ENCODE measurements at places on chromosomes 2 and 18.
A peak's percentile ranks its signal among the peaks of the same experiment; 100 is the strongest.

GRCh38 chr2:59583173-59583765 is 970.2 kb downstream of the BCL11A start:
- no peak for DNase-seq

DNA sequence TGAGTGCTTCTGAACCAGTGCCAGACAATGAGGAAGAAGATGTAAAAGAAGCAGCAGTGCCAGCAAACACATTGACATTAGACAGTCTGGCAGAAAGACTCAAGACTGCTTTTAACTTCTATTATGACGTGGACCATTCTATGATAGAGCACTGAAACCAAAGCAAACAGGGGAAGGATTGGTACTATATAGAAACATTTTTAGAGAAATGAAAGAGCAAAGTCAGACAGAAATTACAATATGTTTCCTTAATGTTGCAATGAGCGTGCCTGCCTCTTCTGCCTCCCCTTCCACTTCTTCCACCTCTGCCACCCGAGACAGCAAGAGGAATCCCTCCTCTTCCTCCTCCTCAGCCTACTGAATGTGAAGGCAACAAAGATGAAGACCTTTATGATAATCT is 39.7 kb downstream of the DHX57 start:
- no peak for DNase-seq

DNA sequence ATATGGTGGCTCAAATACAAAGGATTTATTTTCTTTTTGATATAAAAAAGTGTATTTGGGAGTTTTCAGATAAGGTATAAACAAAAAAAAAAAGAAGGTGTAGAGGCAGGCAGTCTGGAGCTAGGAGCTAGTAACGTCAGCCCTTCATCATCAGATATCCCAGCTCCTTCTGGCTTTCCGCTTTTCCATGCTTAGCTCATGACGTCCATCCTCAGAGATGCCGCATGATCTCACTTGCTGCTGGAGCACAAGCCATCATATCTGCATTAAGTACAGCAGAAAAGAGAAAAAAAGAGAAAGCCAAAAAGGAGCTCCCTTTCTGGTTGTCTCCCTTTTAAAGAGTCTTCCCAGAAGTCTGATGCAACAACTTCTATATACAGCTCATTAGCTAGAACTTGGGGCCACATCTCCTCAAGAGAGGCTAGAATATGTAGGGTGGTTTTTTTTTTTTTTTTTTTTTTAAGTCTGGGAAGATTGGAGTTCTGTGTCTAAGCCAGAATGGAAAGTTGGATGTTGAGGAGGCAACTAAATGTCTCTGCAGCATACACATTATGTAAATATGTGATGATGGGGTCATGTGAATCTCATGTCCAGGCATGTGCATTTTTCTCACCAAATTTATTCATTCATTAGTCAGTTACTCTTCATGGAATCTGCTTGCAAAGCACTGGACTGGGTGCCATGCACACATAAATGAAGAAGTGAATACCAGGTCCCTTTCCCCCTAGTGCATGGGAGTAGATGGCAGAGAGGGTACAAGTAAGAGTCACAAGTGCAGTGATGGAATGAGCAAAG is 52.3 kb downstream of the DDX1 start:
- no peak for DNase-seq

DNA sequence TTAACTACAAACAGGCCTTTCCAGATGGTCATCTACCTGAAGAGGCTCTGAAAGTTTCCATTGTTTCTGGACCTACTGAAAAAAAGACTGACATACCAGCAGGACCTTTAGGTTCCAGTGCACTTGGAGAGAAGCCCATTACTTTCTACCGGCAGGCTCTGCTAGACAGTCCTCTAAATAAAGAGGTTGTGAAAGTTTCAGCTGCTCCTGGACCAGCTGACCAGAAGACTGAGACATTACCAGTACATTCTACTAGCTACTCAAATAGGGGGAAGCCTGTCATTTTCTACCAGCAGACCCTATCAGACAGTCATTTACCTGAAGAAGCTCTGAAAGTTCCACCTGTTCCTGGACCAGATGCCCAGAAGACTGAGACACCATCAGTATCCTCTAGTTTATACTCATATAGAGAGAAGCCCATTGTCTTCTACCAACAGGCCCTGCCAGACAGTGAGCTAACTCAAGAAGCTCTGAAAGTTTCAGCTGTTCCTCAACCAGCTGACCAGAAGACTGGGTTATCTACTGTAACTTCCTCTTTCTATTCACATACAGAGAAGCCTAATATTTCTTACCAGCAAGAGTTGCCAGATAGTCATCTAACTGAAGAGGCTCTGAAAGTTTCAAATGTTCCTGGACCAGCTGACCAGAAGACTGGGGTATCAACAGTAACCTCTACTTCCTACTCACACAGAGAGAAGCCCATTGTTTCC is 65.8 kb downstream of the ALMS1 start:
- DNase-seq, result no peak

DNA sequence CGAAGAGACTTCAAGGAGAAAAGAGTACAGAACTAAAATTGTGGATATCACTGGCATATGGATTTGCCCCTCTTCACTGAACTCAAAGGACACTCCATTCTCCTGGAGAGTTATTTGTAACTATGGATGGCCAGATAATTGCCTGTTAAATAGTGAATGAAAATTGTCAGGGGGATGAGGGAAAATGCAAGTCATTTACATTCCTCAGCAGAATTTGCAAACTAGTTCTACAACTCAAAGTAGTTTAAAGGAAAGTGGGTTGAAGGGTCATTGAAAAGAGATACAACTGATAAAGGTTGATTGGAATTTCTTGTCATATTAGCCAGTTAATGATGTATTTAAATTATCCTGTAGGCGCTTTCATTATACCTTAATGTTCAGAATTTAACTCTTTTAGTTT is 266.5 kb upstream of the SPOPL start:
- DNase-seq, result no peak

- DNase-seq, result no peak
Measured at GRCh38 chr2:217421834-217422233, 562.0 kb upstream of the TNP1 start.

- no peak for DNase-seq
Measured at GRCh38 chr2:59353306-59353921, 1112.3 kb upstream of the FANCL start.

- no peak for DNase-seq
Measured at GRCh38 chr18:78711971-78712370, 267.6 kb upstream of the SALL3 start.

- DNase-seq, result peak; percentile 77
Measured at GRCh38 chr2:64646007-64646880, 7.5 kb downstream of the SERTAD2 start.

DNA sequence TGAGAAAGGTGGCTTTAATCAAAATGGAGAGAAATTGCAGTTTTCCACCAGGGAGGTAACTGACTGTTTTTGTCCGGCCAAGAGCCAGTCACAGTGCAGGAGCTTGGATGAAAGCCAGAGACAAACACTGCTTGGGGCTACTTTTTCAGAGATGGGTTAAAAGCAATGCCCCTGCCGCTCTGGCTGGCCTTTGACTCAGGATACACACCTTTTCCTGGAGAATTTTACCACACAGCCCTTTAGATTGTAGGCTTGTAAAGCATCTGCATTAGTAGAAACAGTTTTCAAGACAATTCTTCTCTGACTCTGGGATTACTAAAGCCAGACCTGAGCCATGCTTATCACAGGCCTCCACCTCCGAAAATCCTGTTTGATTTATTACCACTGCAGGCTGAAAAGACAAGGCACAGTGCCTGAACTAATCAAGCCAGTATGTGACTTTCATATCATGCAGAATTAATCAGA is 79.7 kb downstream of the CCBE1 start:
- DNase-seq, result no peak

GRCh38 chr2:86226636-86227520 is 27.6 kb downstream of the MRPL35 start:
- no peak for DNase-seq

DNA sequence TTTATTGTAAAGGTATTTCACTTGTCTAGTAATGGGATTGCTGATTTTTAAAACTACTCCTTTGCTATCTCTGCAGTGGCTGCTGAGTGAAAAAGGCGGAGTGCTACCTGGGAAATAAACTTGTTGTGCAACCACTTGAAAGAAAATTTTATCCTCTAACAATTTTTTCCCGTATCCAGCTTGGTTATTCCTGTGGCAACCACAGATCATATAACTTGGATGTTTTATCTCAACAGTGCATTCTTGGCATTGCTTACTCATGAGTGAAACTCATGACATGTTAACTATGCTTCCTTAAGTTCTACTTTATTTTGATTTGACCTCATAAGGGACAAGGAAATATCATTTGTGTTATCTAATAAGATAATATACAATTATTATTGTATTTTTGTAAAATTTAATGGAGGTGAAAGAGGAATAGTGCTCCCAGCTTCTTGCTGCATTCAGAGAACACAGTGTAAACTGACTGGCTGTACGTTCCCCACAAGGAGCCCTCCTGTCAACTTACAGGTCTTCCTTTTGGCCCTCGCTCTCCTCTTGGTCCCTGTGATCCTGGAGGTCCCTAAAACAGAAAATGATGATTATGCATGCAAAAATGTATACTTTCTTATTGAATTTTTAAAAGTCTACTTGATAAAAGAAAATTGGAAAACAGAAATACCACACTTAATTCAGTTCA is 82.7 kb downstream of the COL5A2 start:
- DNase-seq, result peak; percentile 96

GRCh38 chr2:51710222-51710621 is 678.3 kb upstream of the NRXN1 start:
- no peak for DNase-seq

- no peak for DNase-seq
Measured at GRCh38 chr2:196329959-196330358, 158.6 kb upstream of the STK17B start.

- DNase-seq, result no peak
Measured at GRCh38 chr2:199440118-199440517, 17.6 kb downstream of the SATB2 start.

- DNase-seq, result no peak
Measured at GRCh38 chr2:236628256-236628901, 58.8 kb downstream of the ACKR3 start.

- DNase-seq, result no peak
Measured at GRCh38 chr2:128438091-128438490, 119.4 kb upstream of the HS6ST1 start.

GRCh38 chr2:9813312-9814128 is 29.8 kb upstream of the TAF1B start:
- peak; percentile 73 for DNase-seq

DNA sequence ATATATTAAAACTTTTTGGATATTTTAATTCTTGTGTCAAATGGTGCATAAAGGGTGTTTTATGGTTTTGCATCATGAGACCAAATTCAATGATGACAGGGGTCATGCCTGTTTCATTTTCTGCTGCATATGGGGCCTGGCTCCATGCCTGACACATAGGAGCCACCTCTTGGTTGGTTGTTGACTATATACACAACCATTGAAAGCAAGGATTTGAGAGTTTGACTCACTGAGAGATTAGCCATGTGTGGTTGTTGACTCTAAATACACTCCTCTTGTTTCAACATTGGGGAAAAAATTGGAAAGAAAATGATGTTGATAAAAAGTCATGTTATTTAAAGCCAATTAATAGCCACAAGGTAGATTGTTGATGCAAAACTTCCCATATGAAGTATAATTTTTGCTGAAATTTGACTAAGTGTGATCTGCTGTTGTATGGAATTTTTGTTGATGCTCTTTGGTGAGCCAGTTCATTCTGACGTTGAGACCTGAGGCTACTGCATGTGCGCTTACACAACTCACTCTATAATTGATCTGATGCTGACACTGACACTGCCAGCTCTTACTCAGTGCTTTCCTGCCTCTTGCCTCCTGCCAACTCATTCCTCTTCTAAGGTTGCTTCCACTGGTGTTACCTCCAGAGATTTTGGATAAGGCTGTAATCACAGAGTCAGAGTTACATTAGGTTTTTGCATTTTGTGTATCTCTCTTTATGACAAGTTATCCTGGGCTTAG is 446.2 kb upstream of the SLC14A2 start:
- peak; percentile 63 for DNase-seq

- no peak for DNase-seq
Measured at GRCh38 chr2:23475036-23475435, 90.1 kb downstream of the KLHL29 start.

DNA sequence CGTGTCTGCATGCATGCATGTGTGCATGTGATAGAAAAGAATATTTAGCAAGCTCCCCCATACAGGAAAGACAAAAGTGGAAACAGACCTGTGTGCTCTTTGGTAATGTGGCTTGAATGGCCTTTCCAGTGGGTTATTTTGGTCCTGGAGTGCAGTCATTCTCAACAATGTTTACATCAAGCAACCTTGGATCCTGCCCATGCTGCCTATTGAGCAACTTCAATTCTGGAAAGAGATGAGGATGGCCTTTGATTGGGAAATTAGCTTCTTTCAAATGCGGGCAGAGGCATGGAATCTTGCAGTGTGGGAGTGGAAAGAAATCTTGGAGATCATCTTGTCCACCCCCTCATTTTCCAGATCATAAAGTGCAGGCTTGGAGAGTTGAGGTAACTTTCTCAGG is 87.2 kb upstream of the SMAD2 start:
- no peak for DNase-seq

GRCh38 chr2:66073172-66073571 is 361.8 kb upstream of the MEIS1 start:
- DNase-seq, result no peak

GRCh38 chr2:161118722-161119121 is 41.5 kb upstream of the TANK start:
- no peak for DNase-seq

- peak; percentile 92 for DNase-seq
Measured at GRCh38 chr2:28610583-28611201, 114.8 kb downstream of the PLB1 start.

DNA sequence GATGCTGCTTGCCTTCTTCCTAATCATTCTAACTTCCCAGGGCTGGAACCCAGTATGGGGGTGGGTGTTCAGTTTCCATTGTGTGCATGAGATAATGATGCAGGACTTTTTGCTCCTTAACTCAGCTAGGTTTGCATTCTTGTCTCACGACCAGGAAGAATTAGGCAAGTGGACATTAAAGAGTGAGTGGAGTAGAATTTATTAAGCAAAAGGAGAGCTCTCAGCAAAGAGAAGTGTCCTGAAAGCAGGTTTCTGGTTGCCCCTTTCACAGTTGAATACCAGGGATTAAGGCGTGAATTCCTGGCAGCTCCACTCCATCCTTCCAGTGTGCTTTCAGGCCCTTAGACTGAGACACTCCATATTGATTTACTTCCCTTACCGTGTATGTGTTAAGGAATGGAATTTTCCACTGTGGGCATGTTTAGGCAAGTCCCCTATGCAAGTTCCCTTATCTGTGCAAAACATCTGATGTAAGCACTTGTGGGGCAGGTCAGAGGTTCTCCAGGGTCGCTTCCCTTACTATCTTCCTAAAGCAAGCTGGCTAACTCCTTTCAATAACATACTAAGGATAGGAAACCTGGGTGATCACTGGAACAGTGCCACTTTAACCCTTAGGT is 126.5 kb downstream of the GPR39 start:
- no peak for DNase-seq

GRCh38 chr2:230877759-230878598 is 13.2 kb downstream of the ITM2C start:
- no peak for DNase-seq

DNA sequence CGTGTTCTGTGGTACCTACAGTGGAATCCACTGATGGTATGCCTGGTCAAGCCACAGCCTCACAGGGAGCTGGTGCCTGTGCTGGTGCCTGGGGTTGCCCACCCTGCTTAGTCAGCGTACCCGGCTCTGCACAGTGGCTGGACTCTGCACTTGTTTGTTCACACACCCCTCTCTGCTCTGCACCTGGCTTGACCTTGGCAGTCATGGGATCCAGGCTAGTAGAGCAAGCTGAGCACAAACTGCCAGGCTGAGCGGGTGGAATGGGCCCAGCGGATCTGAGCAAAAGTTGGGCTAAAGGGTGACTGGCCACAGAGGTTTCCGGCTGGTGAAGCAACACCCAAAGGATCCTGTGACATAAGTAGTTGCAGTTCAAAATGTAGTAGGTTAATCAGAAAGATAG is 163.5 kb downstream of the CDH19 start:
- DNase-seq, result no peak

- DNase-seq, result no peak
Measured at GRCh38 chr2:1231466-1232063, 181.7 kb upstream of the TPO start.

Data from ELR (cell line).